ENCODE measurements at places on chromosomes 4 and X.

- DNase-seq = no peak
These were observed 123.3 kb downstream of the EPHA5 start for GRCh38 chr4:65546882-65547416.

- DNase-seq = no peak
These were observed 28.2 kb upstream of the CENPU start for GRCh38 chr4:184762100-184762499.

- DNase-seq = no peak
These were observed 19.7 kb upstream of the RNF212 start for GRCh38 chr4:1133033-1133432.

DNA sequence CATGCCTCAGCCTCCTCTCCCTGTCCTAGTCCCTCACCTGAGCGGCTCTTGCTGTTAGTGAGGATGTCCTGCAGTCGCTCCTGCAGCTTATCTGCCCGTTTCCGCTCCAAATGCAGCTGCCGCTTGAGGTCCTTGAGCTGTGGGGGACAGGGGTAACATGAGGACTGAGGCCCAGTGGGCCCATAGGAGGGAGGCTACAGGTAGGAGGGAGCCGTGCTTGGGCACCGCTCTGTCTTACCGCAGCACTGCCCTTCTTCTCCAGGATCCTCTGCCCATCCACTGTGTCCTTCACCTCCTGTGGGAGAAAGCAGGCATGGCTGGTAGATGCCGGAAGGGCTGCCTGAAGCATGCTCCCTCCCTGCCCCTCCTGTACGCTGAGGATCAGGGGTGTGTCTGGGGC is 9.5 kb upstream of the KCND1 start:
- DNase-seq = no peak

DNA sequence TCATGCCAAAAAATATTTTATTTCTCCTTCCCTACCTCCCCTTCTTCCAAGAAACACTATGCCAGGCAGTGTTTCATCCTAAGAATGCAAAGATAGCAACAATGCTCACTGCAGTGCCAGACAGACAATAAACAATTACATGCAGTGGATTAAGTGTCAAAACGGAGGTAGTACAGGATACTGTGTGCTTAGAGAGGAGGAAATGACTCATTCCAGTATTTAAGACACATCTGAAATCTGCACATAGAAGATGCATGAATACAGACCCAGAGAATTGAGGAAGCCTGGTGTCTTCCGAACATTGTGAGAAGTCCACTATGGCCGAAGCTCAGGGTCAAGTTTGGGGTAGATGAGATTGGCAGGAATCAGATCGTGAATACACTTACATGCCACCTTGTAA is 326.4 kb downstream of the PPP3CA start:
- peak; percentile 42 for DNase-seq

- no peak for DNase-seq
These were observed 41.4 kb upstream of the PPP2R3B start for GRCh38 chrX:427812-428725.

DNA sequence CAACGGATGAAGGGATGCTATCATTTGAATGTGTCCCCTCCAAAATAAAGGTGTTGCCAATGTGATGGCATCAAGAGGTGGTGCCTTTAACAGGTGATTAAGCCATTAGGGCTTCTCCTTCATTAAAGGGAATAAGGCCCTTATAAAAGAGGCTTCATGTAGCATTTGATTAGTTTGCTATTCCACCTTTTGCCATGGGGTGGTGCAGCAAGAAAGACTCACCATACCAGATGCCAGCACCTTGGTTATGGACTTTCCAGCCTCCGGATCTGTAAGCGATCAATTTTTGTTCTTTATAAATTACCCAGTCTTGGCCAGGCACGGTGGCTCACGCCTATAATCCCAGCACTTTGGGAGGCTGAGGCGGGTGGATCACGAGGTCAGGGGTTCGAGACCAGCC is 7.9 kb upstream of the SLC25A43 start:
- no peak for DNase-seq

GRCh38 chr4:160265014-160265413 is 1162.1 kb downstream of the RAPGEF2 start:
- no peak for DNase-seq

DNA sequence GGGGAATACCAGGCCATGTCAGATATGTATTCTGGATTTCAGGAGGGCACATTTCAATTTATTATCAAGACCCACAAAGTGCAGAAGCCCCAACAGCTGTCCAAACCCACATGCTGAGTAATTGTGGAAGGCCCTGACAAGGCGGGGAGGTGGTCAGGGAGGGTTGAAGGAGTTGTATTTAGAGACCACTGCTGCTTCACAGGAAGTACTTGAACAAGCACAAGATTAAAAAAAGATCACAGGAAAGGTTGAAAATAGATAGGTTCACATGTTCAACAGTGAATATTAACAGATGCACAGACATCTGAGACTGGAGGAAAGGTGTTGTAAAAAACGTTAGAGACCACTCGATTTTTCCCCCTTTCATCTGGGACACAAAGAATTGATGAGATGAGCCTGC is 17.9 kb downstream of the ATP8A1 start:
- peak; percentile 73 for DNase-seq

DNA sequence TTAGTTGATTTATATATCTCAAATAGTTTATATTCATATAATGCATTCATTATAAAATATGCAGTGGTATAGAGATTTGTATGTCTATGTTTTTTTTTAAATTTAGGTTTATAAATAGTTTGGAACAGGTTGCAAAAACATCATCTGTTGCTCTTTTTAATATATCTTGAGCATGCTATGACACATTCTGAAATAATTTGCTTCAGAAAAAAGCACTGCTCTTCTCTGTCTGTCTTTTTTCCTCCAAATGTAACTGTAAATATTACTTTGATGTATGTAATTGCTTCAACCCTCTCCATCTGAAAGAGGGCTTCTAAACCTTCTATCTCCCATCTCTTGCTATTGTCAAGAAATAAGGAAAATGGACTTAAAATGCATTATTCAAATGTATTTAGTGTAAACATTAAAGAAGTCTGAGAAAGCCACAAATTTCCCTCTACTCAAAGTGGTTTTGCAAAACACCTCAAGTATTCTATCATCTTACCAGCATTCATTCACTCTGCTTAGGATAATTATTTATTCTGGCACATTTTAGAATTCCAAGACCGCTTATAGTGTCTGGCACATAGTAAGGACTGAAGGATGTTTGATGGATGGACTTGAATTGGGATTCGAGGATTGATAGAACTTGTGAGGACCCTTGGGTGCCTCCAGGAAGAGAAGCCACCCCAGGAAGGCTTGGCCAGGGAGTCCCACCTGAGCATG is 87.8 kb downstream of the CLNK start:
- no peak for DNase-seq

- peak; percentile 14 for DNase-seq
These were observed 75.9 kb downstream of the PAQR3 start for GRCh38 chr4:78863254-78863869.

Data from GM06990 (cell line).